ENCODE measurements at places on chromosomes 12 and 14. TPM values are rescaled to one million over a fixed set of nuclear protein-coding genes. Genes with fewer than 3 reads are reported as not detected.

Gene HHIPL1
- 4.0 TPM for total RNA-seq

Gene NTF3
- not detected for total RNA-seq

Gene PWP1
- total RNA-seq, result 73.2 TPM

Gene FAM186B
- not detected for total RNA-seq

Gene KRT6C
- total RNA-seq, result not detected

Gene C14orf132
- total RNA-seq, result 9.5 TPM

Gene PPP1R36
- total RNA-seq, result 1.2 TPM

Gene KIF5A
- 0.29 TPM for total RNA-seq

Gene KLHL33
- 0.35 TPM for total RNA-seq

Gene KRT73
- not detected for total RNA-seq

Gene NOS1
- not detected for total RNA-seq

Gene LMNTD1
- total RNA-seq, result not detected

Gene OVCH1
- not detected for total RNA-seq

Gene SERPINA5
- not detected for total RNA-seq

Gene DEGS2
- total RNA-seq, result not detected

Gene USP15
- 22.2 TPM for total RNA-seq

Gene FRMD6
- total RNA-seq, result 167 TPM

Gene CATSPERB
- under 0.01 TPM for total RNA-seq

Gene SERPINA12
- not detected for total RNA-seq

Gene CD4
- total RNA-seq, result under 0.01 TPM

Gene CLEC6A
- not detected for total RNA-seq

Gene PUS7L
- total RNA-seq, result 24.5 TPM

Gene PPFIA2
- total RNA-seq, result 0.71 TPM

Gene FAM90A1
- under 0.01 TPM for total RNA-seq

Gene CCDC196
- total RNA-seq, result not detected

Gene GPR65
- total RNA-seq, result not detected

Gene CMA1
- total RNA-seq, result not detected

Gene EML5
- total RNA-seq, result under 0.01 TPM

Gene RTL1
- not detected for total RNA-seq

Gene HOXC11
- 1.2 TPM for total RNA-seq

Gene PTPN11
- total RNA-seq, result 87.6 TPM

Gene MYH7
- not detected for total RNA-seq

Gene RNASE3
- total RNA-seq, result not detected

Gene KLRD1
- under 0.01 TPM for total RNA-seq

Gene RHOJ
- total RNA-seq, result not detected

Gene SLCO1B1
- not detected for total RNA-seq

Gene TMCC3
- 0.86 TPM for total RNA-seq

Gene SIX1
- total RNA-seq, result under 0.01 TPM

Gene CELA1
- not detected for total RNA-seq

Gene INSM2
- not detected for total RNA-seq

Gene DTX1
- total RNA-seq, result not detected

Gene KRT81
- total RNA-seq, result not detected

Gene FRS2
- total RNA-seq, result 23.6 TPM

Gene PLA2G1B
- total RNA-seq, result not detected

Gene BBOF1
- total RNA-seq, result 10.6 TPM

Gene PSMA6
- total RNA-seq, result 324 TPM

Gene MIPOL1
- total RNA-seq, result 1.7 TPM

Gene DHRS2
- not detected for total RNA-seq

Gene APOF
- not detected for total RNA-seq

Gene B4GALNT3
- total RNA-seq, result not detected

Gene KLRG1
- 4.3 TPM for total RNA-seq

Gene GPR68
- not detected for total RNA-seq

Data from myometrial cell (primary cell).